Progenitor cell of endocrine pancreas (in vitro differentiated cells): ENCODE measurements at places on chromosomes 1 and 21.

DNA sequence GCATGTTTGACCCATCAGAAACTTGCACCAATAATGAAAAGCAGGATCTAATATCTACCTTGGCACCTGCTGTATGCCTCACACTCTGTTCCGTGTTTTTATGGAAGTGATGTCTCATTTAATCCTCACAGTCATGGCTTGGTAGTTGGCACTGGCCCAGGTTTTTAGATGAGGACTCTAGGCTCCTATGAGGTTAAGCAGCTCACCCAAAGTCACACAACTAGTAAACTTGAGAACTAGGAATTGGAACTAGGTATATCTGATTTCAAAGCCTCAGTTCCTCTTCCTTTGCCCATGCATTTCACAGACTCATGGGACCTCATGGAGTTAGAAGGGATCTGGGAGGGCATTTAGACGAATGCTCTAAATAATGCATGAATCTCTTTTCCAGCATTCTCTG is 21.3 kb upstream of the TARBP1 start:
- no peak for DNase-seq

- DNase-seq, result peak; percentile 12
These were observed 546 bp downstream of the DONSON start for GRCh38 chr21:33587792-33588484.

DNA sequence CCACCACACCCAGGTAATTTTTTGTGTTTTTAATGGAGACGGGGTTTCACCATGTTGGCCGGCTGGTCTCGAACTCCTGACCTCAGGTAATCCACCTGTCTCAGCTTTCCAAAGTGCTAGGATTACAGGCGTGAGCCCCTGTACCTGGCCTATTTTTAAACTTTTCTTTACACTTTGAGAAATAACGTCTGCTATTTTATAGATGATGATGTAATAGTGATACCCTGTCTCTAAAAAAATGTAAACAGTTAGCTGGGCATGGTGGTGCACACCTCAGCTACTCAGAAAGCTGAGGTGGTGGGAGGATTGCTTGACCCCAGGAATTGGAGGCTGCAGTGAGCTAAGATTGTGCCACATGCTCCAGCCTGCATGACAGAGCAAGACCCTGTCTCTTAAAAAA is 47.9 kb downstream of the RALGPS2 start:
- no peak for DNase-seq

- no peak for DNase-seq
These were observed 64.8 kb upstream of the GALNT2 start for GRCh38 chr1:230002164-230002803.

DNA sequence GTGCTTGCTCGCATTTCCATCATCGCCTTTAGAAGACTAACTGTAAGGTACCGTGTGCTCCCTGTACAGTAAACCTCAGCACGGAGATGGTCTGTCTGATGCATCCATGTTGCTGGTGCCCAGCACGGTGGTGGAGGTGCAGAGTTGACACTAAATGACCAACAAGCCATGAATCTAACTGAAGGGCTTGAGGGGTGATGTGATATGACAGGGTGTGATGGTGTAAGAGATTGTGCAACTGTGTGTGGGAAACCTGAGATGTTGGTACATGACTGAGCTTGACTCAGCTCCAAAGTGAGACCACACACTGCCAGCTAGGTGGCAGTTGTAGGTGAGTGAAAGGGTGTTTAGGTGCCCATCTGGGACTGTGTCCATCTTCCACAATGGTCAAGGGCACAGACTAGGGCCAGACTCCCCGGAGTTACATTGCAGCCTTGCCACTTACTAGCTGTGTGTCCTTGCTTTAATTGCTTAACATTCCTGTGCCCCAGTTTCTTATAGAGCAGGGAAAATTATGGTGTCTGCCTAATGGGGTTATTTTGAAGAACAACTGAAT is 21.4 kb downstream of the SLC2A1 start:
- DNase-seq, result no peak

- DNase-seq, result no peak
These were observed 49.8 kb upstream of the IFNLR1 start for GRCh38 chr1:24236789-24237371.

- DNase-seq, result no peak
These were observed 36.3 kb downstream of the NRDC start for GRCh38 chr1:51842261-51842660.

DNA sequence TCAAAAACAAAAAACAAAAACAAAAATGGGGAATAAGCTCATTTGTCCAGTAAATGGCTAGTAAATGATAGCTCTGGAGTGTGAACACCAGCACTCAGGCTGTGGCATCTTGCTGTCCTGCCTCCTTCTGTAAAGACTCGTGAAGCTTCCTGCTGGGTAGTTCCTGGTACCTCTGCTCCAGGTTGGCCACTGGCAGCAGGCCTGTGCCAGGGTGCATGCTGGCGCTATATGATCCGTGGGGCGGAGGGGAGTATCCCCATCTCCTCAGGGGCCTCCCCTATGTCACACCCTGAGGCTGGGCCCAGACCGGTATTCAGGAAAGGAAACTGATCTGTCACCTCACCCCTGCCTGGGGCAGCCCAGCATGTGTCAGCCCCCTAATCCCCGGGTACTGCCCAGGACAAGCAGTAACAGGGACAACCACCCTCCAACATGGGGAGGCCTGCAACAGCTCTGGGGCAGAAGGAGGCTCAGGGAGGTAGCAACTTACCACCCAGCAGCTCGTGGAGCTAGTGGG is 14.1 kb downstream of the ALPL start:
- no peak for DNase-seq

GRCh38 chr1:13759072-13759471 is 59.1 kb downstream of the PRDM2 start:
- DNase-seq, result no peak

DNA sequence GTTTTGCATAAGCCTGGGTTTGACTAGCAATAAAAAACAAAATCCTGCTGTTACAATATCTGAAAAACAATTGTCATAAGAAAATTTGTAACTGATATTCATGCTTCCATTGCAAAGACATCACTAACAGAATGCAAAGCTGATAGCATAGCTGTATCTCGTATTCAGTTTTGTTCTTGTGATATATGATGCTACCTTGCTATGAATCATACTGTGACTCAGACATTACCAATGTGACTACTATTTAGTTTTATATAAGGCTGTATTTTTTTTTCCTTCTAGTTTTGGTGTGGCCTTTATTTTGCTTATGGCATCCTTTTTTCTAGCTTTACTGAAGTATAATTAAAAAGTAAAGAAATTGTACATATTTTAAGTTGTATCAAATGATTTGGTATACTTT is 1381.8 kb downstream of the MRPL39 start:
- no peak for DNase-seq

- no peak for DNase-seq
These were observed 47.0 kb downstream of the F5 start for GRCh38 chr1:169538998-169539871.

GRCh38 chr1:70220517-70221237 is 503 bp upstream of the SRSF11 start:
- no peak for DNase-seq

- no peak for DNase-seq
These were observed 200.7 kb upstream of the POU3F1 start for GRCh38 chr1:38246955-38247952.

DNA sequence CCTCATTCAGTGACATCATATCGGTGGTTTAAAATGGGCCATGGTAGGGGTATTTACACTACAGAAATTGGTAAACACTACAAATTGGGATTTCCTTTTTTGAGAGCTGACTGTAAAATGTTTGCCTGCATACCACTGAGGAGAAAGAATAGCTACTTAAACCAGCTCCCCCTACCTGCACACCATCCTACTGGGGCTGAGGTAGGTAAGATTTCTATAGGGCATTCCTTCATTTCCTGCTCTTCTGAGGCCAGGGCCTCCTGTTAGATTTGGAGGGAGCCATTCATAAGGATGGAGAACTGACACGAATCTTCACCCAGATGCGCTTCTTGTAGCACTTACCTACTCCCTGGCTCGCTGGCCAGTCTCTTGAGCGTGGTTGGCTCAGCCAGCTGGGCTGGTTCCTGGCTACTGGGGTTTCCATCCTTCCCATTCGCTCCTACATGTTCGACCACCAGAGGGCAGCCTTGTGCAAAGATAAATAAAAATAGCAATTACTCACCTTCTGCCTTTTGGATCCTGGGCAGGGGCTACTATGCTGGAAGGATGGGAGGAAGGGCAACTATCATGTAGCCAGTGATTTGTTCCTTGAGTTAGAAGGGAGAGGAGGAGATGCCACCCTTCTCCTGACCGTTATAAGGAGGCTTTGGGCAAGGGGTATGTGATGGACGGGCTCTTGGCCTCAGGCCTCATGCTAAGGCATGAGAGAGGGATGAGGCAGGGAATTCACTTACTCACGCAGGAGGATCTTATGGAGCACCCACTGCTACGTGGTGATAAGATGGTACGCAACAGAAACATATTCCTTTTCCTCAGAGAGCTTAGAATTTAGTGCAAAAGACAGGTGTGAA is 10.7 kb downstream of the OPTC start:
- DNase-seq, result peak; percentile 75

GRCh38 chr1:183806675-183807074 is 1.8 kb downstream of the RGL1 start:
- no peak for DNase-seq

DNA sequence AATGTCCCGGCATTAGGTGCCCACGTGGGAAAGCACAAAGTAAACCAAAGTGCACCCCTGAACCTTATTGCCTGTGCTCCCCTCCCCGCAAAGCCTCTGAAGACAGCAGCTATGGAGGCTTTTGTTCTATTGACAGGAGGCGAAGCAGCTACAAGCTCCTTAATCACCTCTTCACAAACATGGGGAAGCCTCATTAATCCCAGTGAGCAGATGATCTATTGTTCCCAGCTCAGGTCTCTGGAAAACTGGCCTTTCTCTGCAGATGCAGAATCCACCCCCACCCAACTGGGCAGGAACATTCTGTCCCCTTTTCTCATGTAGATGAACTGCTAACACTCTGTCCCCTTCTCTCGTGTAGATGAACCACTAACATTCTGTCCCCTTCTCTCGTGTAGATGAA is 190.5 kb upstream of the CSF3R start:
- no peak for DNase-seq

- no peak for DNase-seq
These were observed 588.1 kb downstream of the KIF26B start for GRCh38 chr1:245742896-245743295.

GRCh38 chr1:210500831-210501230 is 172.1 kb downstream of the HHAT start:
- DNase-seq, result no peak

DNA sequence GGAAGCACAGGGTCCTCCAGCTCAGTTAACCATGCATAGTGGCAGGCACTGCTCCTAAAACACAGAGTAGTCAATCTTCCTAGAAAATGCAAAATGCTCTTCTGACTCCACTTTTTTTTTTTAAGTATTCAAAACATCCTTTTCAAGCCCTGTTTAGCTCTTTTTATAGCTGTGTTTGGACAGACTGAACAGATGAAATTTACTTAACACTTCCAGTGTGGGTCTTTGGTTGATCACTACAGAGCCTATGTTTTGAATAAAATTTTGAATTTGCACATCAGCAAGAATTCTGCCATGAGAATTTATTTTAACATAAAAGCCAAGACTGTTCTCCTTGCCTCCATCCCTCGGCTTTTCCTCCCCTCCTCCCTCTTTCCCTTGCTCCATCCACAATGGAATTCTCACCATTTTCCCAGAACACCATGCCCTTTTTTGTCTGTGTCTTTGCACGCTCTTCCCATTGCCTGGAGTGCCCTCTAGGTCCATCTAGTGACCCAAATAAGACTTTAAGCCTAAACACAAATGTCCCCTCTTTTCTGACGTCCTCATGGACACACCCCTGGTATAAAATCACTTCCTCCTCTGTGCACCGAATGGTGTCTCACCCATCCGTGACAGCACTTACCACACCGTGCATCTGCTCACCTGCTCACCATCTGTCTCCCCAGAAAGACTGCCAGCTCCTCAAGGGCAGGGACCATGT is 24.0 kb upstream of the CPT2 start:
- DNase-seq, result no peak

DNA sequence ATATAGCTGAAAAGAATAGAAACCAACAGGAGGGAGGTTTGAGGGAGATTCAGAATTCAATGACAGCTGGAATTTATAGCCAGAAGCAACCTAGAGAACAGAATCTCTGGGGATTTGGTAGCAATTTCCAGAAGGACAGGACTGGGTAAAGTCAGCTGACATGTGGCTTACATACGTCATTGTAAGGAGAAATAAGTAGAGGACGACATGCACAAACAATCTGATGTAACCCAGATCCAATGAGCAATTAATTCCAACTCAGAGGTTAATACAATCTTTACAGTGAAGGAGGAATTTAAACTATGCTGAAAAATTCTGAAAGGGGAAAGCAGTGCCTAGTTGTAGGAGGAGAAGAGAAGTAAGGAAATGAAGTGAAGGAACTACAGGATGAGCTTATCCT is 383.9 kb downstream of the PTBP2 start:
- DNase-seq, result no peak

GRCh38 chr1:51270751-51271150 is 34.7 kb downstream of the RNF11 start:
- DNase-seq, result no peak

DNA sequence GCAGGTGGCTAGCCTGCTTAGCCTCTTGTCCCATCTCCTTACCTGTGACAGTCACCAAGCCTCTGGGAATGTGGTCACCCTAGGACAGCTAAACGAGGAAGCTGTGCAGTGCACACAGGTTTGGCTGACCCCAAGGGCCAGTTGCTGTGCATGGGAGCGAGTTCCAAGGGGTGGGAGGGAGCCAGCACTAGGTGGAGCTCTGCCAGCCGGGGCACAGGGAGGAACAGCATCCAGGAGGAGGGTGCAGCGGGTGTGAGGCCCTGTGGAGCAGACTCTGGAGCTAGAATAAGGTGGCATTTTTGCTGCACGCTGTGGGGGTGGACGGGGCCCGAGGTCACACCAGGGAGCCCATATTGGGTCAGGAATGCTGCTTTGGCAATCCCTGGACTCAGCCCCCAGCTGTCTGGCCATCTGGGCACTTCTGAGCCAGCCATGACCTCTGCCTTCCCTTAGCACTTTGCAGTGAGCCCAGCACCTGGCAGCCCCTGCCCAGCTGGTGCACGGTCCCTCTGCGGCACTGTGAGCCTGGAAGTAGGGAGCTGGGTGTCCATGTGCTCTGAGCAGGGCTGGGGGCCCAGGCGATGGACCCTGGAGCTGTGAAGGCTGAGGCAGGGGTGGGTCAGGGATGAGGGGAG is 8.7 kb downstream of the PDXK start:
- no peak for DNase-seq

DNA sequence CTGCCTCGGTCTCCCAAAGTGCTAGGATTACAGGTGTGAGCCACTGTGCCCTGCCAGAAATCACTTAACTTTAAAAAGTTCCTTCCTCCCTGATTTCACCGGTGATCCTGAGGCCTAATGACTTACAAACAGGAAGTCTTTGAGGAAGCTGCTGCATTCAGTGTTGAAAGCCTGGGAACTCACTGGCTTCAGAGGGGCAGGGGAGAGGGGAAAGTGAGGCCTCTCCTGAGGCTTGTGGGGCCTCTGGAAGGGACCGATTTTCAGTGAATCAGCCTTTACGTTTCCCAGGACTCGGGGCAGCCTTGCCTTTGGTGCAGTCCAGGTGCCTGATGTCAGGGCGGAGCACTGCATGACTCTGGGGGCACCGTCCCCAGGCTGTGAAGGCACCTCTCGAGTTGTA is 30.1 kb upstream of the ARHGEF10L start:
- no peak for DNase-seq

- DNase-seq, result no peak
These were observed 40.8 kb downstream of the CDK18 start for GRCh38 chr1:205545001-205545919.

- DNase-seq, result no peak
These were observed 70.0 kb downstream of the BCAR3 start for GRCh38 chr1:93611668-93612067.
